Activated naive CD8-positive, alpha-beta T cell treated with anti-CD3 and anti-CD28 coated beads for 36 hours (primary cell): ENCODE measurements at places on chromosomes 5 and 9. TPM values are rescaled to one million over a fixed set of nuclear protein-coding genes. Genes with fewer than 3 reads are reported as not detected.

The GLIPR2 gene
- total RNA-seq: 6.6 TPM

The PTPRD gene
- 0.16 TPM for total RNA-seq

The TMEM8B gene
- 3.1 TPM for total RNA-seq

The PTCH1 gene
- total RNA-seq: 6.1 TPM

The TTC39B gene
- total RNA-seq: 17.3 TPM

The GGTA1 gene
- total RNA-seq: not detected

The LOX gene
- not detected for total RNA-seq

The SLC2A6 gene
- 9.3 TPM for total RNA-seq

The LRRC19 gene
- not detected for total RNA-seq

- H3K27me3 ChIP-seq: peaks cover 27% of the 10 kb centered on the region
- DNase-seq: no peak
These were observed 203.7 kb downstream of the NXNL2 start for GRCh38 chr9:88738709-88739108.

DNA sequence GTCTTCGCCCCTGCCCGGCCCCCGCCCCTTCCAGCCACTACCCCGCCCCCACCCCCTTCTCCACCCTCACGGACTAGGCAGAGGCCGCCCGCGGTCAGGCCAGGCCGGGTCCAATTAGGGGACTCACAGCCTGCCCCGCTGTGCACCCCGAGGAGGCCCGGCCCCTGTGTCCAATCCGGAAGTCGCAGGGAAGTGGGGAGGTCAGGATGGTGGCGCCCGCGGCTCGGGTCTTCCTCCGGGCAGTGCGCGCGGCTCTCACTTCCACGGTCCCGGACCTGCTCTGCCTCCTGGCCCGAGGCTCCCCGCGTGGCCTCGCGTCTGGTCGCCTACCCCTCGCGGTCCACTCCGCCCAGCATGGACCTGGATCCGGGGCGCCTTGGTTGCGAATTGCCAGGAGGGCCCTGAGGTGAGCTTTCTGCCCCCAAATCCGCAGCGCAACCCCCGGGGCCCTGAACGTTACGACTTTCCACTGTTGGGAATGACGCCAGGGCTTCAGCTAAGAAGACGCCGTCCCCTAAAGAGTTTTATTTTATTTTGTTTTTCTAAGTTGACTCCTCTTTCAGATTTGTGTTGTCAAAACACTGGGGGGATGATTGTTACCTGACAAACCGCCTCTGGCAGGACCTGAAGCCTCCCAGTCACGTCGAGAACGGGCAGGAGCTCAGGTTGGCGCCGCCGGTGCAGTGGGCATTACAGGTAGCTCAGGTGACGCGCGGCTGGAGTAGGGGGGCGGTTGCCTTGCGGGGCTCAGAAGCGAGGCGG lies 763 bp upstream of the IRX2 start:
- peaks cover 21% of the 10 kb centered on the region for H3K4me1 ChIP-seq
- no peak for DNase-seq
- H3K27me3 ChIP-seq: peaks cover 70% of the 10 kb centered on the region
- H3K36me3 ChIP-seq: peaks cover 8% of the 10 kb centered on the region
- H3K27ac ChIP-seq: peak overlapping the region; percentile 52

- no peak overlapping the region for H3K27ac ChIP-seq
- H3K4me1 ChIP-seq: peaks cover 2% of the 10 kb centered on the region
- DNase-seq: no peak
- no peaks in the 10 kb centered on the region for H3K36me3 ChIP-seq
- peaks cover 4% of the 10 kb centered on the region for H3K27me3 ChIP-seq
These were observed 40.3 kb upstream of the EQTN start for GRCh38 chr9:27337236-27337635.

GRCh38 chr5:35478856-35479682 lies 138.6 kb upstream of the SPEF2 start:
- no peaks in the 10 kb centered on the region for H3K27me3 ChIP-seq
- H3K27ac ChIP-seq: peak overlapping the region; percentile 81
- H3K4me1 ChIP-seq: peaks cover 12% of the 10 kb centered on the region
- no peak for DNase-seq

DNA sequence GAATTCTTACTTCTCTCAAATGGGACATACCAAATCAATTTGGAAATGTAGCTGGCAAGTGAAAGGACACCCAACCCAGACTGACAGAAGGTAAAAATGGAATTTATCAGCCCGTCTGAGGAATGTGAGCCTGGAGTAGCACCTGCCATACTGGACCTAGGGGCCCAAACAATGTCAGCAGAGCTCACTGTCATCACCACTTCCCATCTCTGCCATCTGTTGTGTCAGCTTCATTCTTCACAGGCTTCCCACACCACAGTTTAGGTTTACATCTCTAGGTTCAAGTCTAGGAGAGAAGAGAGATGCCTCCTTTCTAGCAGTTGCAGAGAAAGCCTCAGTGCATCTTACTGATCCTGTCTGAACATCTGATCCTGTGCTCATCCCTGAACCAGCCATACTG lies 222.4 kb downstream of the DOCK8 start:
- H3K27ac ChIP-seq: peak overlapping the region; percentile 46
- peaks cover 18% of the 10 kb centered on the region for H3K36me3 ChIP-seq
- no peak for DNase-seq
- no peaks in the 10 kb centered on the region for H3K4me1 ChIP-seq

DNA sequence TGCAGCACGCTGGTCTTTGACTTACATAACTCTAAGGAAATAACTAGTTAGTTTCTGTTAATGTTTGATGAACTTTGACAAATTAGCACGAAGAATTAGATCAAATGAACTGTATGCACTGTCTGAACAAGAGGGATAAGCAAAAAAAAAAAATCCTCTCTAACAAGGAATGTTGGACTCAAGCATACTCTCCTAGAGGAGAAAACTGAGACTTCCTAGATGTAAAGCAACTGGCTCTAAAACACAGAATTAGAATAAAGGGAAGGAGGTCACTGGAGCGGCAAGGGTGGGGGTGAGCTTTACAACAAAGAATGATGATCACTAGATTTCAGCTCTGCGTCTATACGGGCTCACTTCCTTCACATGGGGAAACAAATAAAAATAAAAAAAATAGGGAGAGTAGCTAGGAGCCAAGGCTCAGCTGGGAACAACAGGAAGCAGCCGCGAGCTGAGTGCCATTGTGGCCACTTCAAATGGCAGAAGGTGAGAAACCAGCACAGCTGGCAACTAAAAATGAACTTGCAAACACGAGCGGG lies 48.7 kb upstream of the CEMIP2 start:
- H3K4me3 ChIP-seq: no peak overlapping the region
- no peak for DNase-seq
- peaks cover 12% of the 10 kb centered on the region for H3K4me1 ChIP-seq
- no peaks in the 10 kb centered on the region for H3K36me3 ChIP-seq

- no peaks in the 10 kb centered on the region for H3K27me3 ChIP-seq
- H3K36me3 ChIP-seq: peaks cover 10% of the 10 kb centered on the region
- H3K4me3 ChIP-seq: no peak overlapping the region
These were observed 22.6 kb downstream of the DOCK8 start for GRCh38 chr9:237141-237857.

DNA sequence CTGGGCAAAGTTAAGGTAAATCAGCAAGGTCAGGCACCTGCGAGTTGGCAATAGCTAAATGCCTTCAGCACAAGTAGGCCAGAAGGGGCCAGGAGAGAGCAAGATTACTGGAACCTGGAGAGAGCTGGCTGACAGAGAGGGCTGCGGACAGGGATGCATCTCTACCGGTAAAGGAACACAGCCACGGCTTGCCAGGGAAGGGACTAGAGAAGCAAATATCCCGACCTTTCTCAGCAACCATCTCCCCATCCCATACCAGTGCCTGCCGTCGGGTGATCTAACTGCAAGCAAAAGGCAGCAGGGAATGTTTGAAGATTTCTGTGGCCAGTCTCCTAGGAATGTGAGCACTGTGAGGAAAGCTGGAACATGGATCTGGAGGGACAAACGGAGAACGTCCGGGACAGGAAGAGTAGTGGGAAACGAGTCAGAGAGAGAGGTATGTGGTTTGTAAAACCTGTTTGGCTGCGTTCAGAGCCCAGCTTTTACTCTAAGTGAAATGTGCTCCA lies 15.9 kb upstream of the ABLIM3 start:
- no peak overlapping the region for H3K27ac ChIP-seq
- peaks cover 21% of the 10 kb centered on the region for H3K27me3 ChIP-seq
- DNase-seq: no peak
- no peak overlapping the region for H3K4me3 ChIP-seq
- no peaks in the 10 kb centered on the region for H3K36me3 ChIP-seq
- no peaks in the 10 kb centered on the region for H3K4me1 ChIP-seq

- H3K27ac ChIP-seq: peak overlapping the region; percentile 7
- DNase-seq: no peak
- peaks cover 42% of the 10 kb centered on the region for H3K4me1 ChIP-seq
- no peaks in the 10 kb centered on the region for H3K27me3 ChIP-seq
- H3K4me3 ChIP-seq: no peak overlapping the region
These were observed 43.4 kb upstream of the TMC1 start for GRCh38 chr9:72477930-72478518.

- H3K4me1 ChIP-seq: peaks cover 71% of the 10 kb centered on the region
- H3K4me3 ChIP-seq: peak overlapping the region; percentile 29
- peak; percentile 67 for DNase-seq
These were observed 117.5 kb upstream of the MTAP start for GRCh38 chr9:21684831-21685362.

- H3K4me3 ChIP-seq: no peak overlapping the region
- no peaks in the 10 kb centered on the region for H3K36me3 ChIP-seq
- DNase-seq: no peak
- H3K27me3 ChIP-seq: no peaks in the 10 kb centered on the region
- no peaks in the 10 kb centered on the region for H3K4me1 ChIP-seq
These were observed 335.8 kb upstream of the ACTBL2 start for GRCh38 chr5:57818397-57818796.

DNA sequence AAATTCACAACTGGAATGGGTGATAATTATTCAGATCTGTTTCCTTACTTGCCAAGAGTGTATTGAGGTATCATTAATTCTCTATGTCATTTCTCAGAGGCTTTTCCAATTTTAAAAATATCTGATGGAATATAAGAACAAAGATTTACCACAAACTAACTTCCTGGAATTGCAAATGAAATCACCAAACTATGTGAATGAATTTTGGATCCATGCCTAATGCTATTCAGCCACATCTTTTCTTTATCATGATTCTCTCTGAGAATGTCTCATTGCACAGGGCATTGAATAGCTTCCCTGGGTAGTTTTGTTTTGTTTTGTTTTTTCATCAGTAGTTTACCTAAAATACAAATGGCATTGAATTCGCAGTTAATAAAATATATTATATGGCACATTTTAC lies 146.9 kb upstream of the FBN2 start:
- H3K27me3 ChIP-seq: no peaks in the 10 kb centered on the region
- DNase-seq: no peak
- no peak overlapping the region for H3K4me3 ChIP-seq

- no peaks in the 10 kb centered on the region for H3K27me3 ChIP-seq
- DNase-seq: no peak
- no peak overlapping the region for H3K4me3 ChIP-seq
- H3K36me3 ChIP-seq: peaks cover 39% of the 10 kb centered on the region
- H3K27ac ChIP-seq: no peak overlapping the region
These were observed 18.9 kb downstream of the SQSTM1 start for GRCh38 chr5:179839328-179840256.

DNA sequence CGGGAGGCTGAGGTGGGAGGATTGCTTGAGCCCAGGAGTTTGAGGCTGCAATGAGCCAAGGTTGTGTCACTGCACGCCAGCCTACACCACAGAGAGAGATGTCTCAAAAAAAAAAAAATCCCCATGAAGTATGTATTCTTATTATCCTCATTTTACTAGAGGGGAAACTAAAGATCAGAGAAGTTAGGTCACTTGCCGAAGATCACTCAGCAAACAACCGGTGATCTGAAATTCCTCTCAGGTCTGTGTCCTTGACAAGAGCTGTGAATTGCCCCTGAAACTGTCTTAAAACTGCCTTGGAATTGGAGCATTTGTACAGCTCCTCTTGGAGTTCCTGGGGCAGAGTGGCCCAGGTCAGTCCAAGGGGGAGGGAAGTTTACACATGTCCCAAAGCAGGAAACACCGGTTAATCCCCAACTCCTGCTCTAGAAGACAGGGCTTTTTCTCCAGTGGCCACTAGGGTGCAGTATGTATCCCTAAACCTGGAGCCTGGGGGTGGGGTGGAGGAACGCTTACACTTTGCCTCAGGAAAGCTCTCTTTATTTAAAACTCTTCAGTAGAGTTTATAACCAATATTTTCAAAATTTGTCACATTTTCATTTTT lies 27.6 kb downstream of the AQP7 start:
- no peaks in the 10 kb centered on the region for H3K27me3 ChIP-seq
- H3K4me1 ChIP-seq: peaks cover 11% of the 10 kb centered on the region
- H3K27ac ChIP-seq: no peak overlapping the region
- DNase-seq: peak; percentile 60

GRCh38 chr9:78574354-78575045 lies 277.6 kb downstream of the PSAT1 start:
- H3K36me3 ChIP-seq: no peaks in the 10 kb centered on the region
- H3K4me1 ChIP-seq: no peaks in the 10 kb centered on the region
- no peak overlapping the region for H3K27ac ChIP-seq
- H3K4me3 ChIP-seq: no peak overlapping the region
- DNase-seq: no peak

- H3K4me1 ChIP-seq: peaks cover 14% of the 10 kb centered on the region
- no peak overlapping the region for H3K4me3 ChIP-seq
- H3K27ac ChIP-seq: no peak overlapping the region
These were observed 20.5 kb upstream of the EEIG1 start for GRCh38 chr9:128001151-128001778.

DNA sequence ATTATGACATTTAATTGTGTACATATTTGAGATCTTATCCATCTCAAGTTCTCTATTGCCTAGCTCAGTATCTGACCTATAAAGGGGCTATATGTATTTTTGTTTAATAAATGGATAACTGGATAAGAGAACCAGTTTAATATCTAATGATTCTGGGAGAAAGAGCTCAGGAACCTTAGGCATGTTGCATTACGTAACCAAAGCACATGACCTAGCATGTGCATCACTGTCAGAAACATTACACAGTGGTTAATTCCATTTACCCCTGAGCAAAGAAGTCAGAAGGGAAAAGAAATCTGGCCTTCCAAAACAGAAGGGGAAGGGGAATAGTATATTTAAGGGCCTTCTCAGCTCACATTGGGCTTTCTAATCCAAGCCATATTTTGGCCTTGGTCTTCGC lies 12.3 kb downstream of the PAPPA start:
- no peak overlapping the region for H3K4me3 ChIP-seq
- peaks cover 11% of the 10 kb centered on the region for H3K27me3 ChIP-seq
- H3K36me3 ChIP-seq: peaks cover 1% of the 10 kb centered on the region
- H3K4me1 ChIP-seq: no peaks in the 10 kb centered on the region
- DNase-seq: no peak

- peaks cover 2% of the 10 kb centered on the region for H3K4me1 ChIP-seq
- H3K4me3 ChIP-seq: no peak overlapping the region
- no peaks in the 10 kb centered on the region for H3K27me3 ChIP-seq
- H3K36me3 ChIP-seq: no peaks in the 10 kb centered on the region
- no peak overlapping the region for H3K27ac ChIP-seq
These were observed 344.1 kb upstream of the RPS23 start for GRCh38 chr5:82622205-82622604.

DNA sequence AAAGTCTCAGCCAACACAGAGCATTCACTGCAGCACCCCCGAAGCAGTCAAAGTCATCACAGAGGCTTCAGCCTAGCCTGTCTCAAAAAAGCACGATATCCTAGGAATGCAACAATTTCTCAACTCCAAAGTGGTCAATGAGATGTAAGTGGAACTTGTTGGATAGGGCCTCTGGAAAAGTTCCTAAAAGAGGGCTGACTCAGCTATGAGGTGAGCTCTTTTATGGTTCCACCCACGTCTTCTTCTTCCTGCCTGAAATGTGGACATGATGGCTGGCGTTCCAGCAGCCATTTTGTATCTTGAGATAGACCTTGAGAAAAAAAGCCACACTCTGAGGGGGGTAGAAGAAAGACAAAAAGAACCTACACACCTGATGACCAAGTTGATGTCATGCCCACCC lies 32.5 kb upstream of the TRIO start:
- H3K27me3 ChIP-seq: peaks cover 30% of the 10 kb centered on the region
- H3K36me3 ChIP-seq: no peaks in the 10 kb centered on the region
- H3K4me3 ChIP-seq: no peak overlapping the region
- no peak for DNase-seq
- H3K4me1 ChIP-seq: peaks cover 9% of the 10 kb centered on the region
- no peak overlapping the region for H3K27ac ChIP-seq
